ENCODE measurements at places on chromosomes 6 and 20.

DNA sequence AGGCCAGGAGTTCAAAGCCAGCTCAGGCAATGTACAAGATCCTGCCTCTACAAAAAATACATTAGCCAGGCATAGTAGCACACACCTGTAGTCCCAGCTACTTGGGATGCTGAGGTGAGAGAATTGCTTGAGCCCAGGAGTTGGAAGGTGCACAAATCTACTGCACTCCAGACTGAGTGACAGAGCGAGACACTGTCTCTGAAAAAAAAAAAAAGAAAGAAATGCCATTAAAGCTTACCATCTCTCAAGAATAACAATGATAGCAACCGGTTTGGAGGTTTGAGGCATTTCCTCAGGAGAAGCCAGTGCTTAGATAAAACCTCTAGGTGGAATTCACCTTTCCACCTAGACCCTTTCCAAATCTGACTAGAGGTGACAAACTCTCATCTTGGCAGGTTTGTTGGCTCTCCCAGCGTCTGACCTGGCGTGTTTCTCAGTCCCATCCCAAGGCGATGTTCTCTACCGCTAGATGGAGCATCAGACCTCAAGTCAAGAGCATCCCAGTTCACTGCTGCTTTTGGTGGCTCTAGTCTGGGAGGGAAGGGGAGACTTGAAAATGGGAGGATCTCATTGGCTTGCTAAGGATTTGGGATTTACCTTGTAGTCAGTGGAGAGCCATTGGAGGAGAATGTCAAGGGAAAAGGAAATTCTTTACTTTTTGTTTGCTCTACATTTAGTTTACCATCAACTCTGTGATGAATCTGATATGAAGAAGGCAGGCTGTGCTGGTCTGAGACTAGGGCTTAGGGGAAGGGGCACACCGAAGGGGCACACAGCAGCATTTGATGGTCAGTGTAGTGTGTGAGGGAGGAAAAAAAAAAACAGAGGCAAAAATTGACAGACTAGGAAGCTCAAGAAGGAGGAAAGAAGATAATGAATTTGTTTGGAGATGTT lies 67.9 kb downstream of the NCOA7 start:
- no peak for DNase-seq

DNA sequence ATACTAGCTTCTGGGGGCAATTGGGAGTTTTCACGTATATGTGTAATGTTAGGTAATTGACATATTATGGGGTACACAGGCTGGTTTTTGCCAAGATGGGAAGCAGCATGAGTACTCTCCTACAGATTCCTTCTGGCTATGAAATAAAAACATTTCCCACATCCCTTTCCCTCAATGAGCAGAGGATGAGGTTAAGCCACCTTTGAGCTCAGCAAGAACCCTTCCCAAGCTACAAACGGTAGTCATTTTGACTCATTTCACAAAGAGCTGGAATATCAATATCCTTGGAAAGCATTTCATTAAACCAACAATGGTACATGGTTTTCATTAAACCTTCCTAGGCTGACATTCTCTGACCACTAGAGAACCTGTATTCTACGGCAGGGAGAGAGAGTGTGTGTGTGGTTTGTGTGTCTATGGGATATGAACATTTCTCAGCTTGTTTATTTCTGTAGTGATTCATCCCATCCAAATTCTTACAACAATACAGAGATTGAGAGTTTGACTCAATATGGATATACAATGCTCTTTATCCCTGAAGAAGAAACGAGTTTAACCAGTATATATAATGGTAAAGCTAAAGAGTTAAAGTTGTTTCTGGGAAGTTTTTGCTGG lies 119.5 kb downstream of the ARHGAP18 start:
- no peak for DNase-seq

- DNase-seq = no peak
These were observed 125.6 kb downstream of the CARMIL1 start for GRCh38 chr6:25404693-25405169.

DNA sequence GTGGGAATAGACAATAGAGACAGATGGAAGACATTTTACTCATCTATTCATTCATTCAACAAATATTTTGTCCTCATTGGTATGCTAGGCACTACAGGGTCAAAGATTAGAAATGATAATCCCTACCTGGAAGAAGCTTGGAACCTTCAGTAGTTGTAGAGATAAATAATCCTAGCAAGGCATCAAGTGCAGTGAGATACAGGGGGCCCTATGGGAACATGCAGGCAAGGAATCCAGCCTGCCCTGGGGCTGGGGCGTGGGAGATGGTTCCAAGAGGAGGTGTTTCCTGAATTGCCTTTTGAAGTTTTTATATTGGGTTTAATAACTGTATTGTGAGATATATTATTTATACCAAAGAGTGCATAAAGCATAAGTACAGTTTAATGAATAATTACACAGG lies 64.5 kb downstream of the TRMT11 start:
- no peak for DNase-seq

- no peak for DNase-seq
These were observed 125.6 kb downstream of the BCAS1 start for GRCh38 chr20:53944796-53945195.

DNA sequence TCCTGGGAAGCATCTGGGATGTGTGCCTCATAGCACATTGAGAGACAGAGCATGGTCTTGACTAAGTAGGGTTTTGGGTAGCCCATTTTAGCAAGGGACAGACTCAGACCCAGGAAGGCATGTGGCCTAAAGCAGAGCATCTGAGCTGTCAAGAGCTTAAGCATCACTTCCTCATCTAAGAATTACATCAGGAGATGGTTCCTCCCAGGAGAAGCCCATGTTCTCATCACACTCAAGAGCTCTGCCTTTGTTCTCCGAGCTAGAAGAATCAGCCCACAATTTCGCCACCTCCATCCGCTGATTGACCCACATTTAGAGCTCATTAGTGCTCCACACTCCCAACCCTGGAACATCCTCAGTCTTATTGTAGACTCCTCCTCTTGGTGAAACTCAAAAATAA lies 68.3 kb downstream of the NPEPL1 start:
- DNase-seq = no peak

GRCh38 chr6:31826793-31827285 lies 699 bp upstream of the HSPA1B start:
- no peak for DNase-seq

- no peak for DNase-seq
These were observed 61.3 kb downstream of the HS3ST5 start for GRCh38 chr6:114281496-114281895.

GRCh38 chr20:61657721-61658377 lies 405.8 kb downstream of the CDH4 start:
- DNase-seq = no peak

GRCh38 chr6:145110109-145110508 lies 625.2 kb downstream of the EPM2A start:
- DNase-seq = no peak

DNA sequence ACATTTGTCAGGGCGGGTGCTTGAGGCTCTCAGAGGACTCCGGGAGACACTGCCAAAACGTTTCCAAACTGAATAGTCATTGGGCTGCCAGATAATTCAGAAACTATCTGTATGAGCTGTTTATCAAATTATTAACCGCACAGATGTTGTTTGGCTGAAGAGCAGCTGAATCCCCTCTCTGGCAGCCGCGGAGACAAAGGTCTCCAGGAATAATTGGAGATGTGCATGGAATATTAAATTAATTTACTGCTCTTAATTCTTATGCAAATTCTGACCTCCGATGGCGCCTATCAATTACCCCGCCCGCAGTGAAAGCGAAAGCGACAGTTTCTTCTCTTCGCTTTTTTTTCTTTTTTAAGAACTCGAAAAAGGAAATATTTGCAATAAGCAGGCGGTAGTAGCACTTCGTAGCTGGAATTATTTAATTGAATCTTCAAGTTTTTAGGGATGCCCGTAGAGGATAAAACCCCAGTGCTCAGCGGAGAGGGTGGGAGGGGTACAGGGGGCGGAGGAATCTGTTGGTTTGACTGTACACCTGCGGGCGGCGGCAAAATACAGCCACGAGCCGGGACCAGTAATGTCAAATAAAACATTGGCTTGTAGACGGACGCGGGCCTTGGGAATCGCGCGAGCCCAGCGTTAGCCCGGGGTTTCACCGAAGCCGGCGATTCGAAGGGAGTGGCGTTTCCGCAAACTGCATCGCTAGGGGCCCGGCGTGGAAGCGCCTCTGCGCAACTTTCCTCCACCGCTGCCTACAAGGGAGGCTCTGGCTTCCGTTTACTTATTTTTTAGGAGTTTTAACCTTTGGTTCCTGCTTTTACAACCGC lies 6.2 kb downstream of the LINC00237 start:
- no peak for DNase-seq

DNA sequence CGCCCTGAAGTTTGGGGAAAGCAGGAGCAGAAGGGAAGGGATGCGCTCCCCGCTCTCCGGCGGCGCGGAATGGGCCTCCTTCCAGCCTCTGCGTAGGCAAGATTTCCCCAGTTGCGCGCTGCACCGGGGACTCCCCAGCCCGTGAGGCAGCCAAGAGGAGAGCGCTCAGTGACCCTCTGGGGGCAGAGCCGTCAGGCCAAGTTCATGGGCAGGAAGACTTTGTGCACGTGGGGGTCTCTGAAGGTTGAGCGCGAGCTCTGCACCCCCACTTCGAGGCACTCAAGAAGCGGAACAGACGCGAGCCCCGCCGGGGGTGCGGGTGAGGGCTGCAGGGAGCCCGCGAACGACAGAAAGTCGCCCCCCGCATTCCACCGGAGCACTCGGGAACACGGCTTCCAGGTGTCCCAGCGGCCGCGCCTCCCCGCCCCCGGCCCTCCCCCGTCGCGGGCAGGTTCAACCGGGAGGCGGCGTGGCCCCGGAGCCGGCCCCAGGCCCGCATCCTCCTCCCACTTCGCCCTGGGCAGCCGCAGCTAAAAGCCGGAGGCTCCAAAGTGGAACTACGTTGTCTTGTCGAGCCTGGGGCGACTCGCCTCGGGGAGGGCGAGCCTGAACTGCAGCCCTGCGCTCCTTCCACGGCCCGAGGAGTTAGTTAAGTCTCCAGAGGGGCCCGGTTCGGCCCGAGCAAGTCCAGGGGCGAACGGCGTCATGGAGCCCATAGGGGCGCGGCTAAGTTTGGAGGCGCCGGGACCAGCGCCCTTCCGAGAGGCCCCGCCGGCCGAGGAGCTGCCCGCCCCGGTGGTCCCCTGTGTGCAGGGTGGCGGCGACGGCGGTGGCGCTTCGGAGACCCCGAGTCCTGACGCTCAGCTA lies at the start of gene PPP1R3G:
Gene PPP1R3G, plus strand, starts transcription at position 561 of the 867 bp plus-strand sequence. Its CDS starts 145 bp downstream, at position 706.
- DNase-seq = no peak

DNA sequence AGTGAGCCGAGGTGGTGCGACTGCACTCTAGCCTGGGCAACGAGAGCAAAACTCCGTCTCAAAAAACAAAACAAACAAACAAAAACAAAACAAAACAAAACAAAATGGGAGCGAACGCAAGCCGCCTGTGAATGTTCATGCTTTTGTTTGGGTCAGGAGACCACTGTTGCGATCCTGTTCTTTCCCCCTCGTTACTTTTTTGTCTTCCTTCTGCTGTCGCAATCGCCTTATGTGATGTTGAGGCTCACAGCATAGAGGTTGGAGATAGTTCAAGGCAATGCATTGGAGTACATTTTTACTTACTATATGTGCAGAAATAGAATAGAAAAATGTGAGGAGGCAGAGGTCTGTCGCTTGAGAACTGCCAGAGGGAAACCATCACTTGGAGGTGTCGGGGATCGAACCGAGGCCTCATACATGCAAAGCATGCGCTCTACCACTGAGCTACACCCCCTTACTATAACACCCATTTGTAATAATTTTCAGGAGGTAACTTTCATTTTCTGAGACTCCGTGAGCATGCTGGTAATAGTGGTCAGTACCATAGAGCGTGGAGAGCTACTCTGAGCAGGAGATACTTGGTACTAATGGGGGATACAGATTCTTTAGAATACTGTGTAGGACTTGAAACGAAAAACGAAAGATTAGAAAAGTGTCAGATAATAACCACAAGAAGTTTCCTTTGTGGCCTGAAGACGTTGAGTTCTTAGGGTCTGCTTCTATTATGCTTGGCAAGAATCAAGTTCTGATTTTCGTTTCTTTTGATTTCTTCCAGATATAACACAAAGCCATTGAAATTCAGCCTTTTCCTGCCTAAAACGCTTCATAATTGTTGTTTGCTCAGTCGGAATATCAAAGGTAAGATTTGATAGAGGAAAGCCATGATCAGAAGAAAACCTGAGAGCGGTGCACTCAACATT lies 121.1 kb downstream of the TRIM27 start:
- no peak for DNase-seq

DNA sequence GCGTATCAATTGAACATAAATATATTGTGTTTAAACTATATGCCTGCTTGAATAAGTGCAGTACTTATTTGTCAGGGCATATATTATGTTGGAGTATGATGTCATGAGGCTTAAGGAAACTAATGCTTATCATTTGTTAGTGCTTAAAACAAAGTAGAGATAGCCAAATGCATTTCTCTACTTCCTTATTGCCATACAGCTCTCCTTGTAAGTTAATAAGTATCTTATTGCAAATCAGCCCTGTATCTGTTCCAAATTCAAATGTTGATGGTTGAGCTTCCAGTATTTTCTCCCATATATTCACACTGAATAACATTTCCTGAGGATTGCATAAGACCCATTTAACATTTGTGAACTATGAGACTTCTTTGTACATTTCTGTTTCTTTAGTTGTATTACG lies 57.8 kb downstream of the CARMIL1 start:
- no peak for DNase-seq

DNA sequence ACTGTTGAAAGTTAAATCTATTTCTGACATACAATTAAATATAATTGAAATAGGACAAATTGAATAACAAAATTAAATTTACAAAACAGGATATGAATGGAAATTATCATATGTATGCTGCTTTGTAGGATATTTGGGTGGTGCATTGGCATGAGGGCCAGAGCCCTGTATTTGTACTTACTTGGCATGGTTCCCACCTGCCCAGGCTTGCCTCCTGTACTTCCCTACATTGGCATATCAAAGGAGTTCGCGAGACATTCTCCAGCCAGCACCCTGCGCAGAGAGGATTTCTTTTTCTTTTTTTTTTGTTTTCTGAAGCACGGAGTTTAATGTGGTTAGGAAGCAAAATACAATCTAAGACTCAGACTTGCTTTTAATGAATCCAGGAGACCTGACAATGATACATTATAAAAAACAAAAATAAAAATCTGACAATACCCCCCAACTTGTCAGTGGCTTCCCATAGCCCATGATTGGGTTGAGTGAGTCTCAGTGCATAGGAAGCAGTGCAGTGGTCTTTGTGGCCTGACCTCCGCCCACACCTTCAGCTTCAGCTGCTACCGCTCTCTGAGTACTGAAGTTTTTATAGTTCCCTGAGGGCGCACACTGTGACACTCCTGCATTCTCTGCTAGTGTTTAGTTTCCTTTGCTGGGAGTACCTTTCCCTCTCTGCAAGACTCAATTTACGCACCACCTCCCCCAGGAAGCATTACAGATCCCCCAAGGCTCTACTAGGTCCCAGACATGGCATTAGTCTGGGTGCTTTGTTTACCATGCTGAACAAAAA lies 440.8 kb downstream of the UTRN start:
- no peak for DNase-seq

- DNase-seq = no peak
These were observed 171.3 kb upstream of the NT5E start for GRCh38 chr6:85278466-85279035.

Data from stimulated activated CD4-positive, alpha-beta T cell treated with anti-CD3 and anti-CD28 coated beads, Interleukin-1b, Interleukin-23, amount 100 ng/mL, for 1 hour (primary cell).